ENCODE measurements at places on chromosomes 4 and X. TPM values are rescaled to one million over a fixed set of nuclear protein-coding genes. Genes with fewer than 3 reads are reported as not detected.

Gene CCKAR
- total RNA-seq = not detected

Gene MAGEA8
- not detected for total RNA-seq

Gene SMPX
- total RNA-seq = 0.85 TPM

Gene PGAM4
- total RNA-seq = not detected

Gene C4orf36
- not detected for total RNA-seq

Gene TMSB15C
- total RNA-seq = 0.58 TPM

Gene TMEM150C
- total RNA-seq = 0.23 TPM

Gene ENPP6
- total RNA-seq = 0.17 TPM

Gene ATP1B4
- not detected for total RNA-seq

Gene OTC
- not detected for total RNA-seq

Gene CNKSR2
- total RNA-seq = not detected

Gene AMBN
- not detected for total RNA-seq

Gene IQCM
- total RNA-seq = not detected

Gene TRIM75
- total RNA-seq = not detected

Gene CC2D2A
- total RNA-seq = 17.2 TPM

Gene PASD1
- total RNA-seq = not detected

Gene CRMP1
- 2.5 TPM for total RNA-seq

Gene CSAG1
- total RNA-seq = not detected

Gene SLC16A2
- 44.8 TPM for total RNA-seq

Gene ZXDA
- 4.2 TPM for total RNA-seq

Gene ADH1B
- total RNA-seq = 317 TPM

Gene SSR4
- total RNA-seq = 256 TPM

Gene IL9R
- not detected for total RNA-seq

Gene ETNPPL
- not detected for total RNA-seq

Gene CCDC110
- total RNA-seq = 0.93 TPM

Gene HAUS7
- total RNA-seq = 5.2 TPM

Gene ADAM29
- not detected for total RNA-seq

Gene RHOXF1
- total RNA-seq = not detected

Gene TLR3
- 7.5 TPM for total RNA-seq

Gene COL4A6
- total RNA-seq = 1.3 TPM

Gene GSTCD
- 4.7 TPM for total RNA-seq

Gene ANOS1
- total RNA-seq = 18.1 TPM

Gene EGFL6
- total RNA-seq = not detected

Gene TCEAL8
- 111 TPM for total RNA-seq

Gene ZDHHC15
- total RNA-seq = not detected

Gene NIPAL1
- under 0.01 TPM for total RNA-seq

Gene KIT
- total RNA-seq = 1.2 TPM

Gene CRLF2
- not detected for total RNA-seq

Gene DCHS2
- not detected for total RNA-seq

Gene HSPA4L
- 0.35 TPM for total RNA-seq

Gene AWAT1
- not detected for total RNA-seq

Gene RBMX
- 103 TPM for total RNA-seq

All from pericardium fibroblast (primary cell).